ENCODE measurements at places on chromosomes 7 and 10. TPM values are rescaled to one million over a fixed set of nuclear protein-coding genes. Genes with fewer than 3 reads are reported as not detected.

Gene PNLIPRP3
- total RNA-seq = not detected

Gene TRIM50
- total RNA-seq = not detected

Gene CABCOCO1
- total RNA-seq = not detected

Gene ANKRD7
- 0.21 TPM for total RNA-seq

Gene IDI2
- not detected for total RNA-seq

Gene CHST12
- total RNA-seq = 13.8 TPM

Gene ASIC3
- 11.6 TPM for total RNA-seq

Gene TRPV5
- not detected for total RNA-seq

Gene TMEM225B
- 0.92 TPM for total RNA-seq

Gene ACSM6
- total RNA-seq = not detected

Gene GDF2
- total RNA-seq = not detected

Gene SPDYE8
- total RNA-seq = not detected

Gene LRRN3
- not detected for total RNA-seq

Gene OPN1SW
- total RNA-seq = not detected

Gene ADCK2
- total RNA-seq = 19.5 TPM

Gene SFRP4
- 4.6 TPM for total RNA-seq

Gene SLC13A4
- total RNA-seq = not detected

Gene TMEM72
- total RNA-seq = not detected

Measured in A549 treated with DMSO at 1 μM for 4 hours (cell line).